Glutamatergic neuron (in vitro differentiated cells): ENCODE measurements at places on chromosomes 3 and 15. TPM values are rescaled to one million over a fixed set of nuclear protein-coding genes. Genes with fewer than 3 reads are reported as not detected.

GRCh38 chr3:141844108-141844507 is 32.3 kb upstream of the ATP1B3 start:
- no peak for DNase-seq
- no peak overlapping the region for H3K4me3 ChIP-seq
- no peaks in the 10 kb centered on the region for H3K4me1 ChIP-seq
- H3K27ac ChIP-seq = no peak overlapping the region
- H3K27me3 ChIP-seq = peaks cover 4% of the 10 kb centered on the region
- no peaks in the 10 kb centered on the region for H3K36me3 ChIP-seq

- H3K4me3 ChIP-seq = no peak overlapping the region
- H3K36me3 ChIP-seq = no peaks in the 10 kb centered on the region
- no peaks in the 10 kb centered on the region for H3K4me1 ChIP-seq
- no peak for DNase-seq
These were observed 18.9 kb downstream of the CCPG1 start for GRCh38 chr15:55389264-55389607.

DNA sequence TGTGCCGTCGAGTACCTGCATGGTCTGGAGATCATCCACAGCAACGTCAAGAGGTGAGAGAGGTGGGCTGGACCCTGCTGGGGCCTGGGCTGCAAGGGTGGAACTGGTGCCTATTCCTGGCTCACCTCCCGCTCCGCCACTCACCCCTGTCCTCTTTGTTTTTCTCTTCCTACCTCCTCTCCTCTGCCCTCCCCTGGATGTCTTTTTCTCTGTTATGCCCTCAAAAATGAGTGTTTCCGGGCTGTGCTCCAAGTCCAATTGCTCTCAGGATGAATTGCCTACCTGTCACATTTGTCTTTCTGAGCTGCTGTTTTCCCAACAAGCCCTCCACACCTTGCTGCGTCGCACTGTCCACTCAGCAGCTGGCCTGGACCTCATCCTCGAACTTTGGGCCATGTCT is 28.5 kb upstream of the TATDN2 start:
- peaks cover 9% of the 10 kb centered on the region for H3K36me3 ChIP-seq
- H3K4me1 ChIP-seq = no peaks in the 10 kb centered on the region
- H3K27me3 ChIP-seq = peaks cover 3% of the 10 kb centered on the region
- no peak overlapping the region for H3K27ac ChIP-seq
- DNase-seq = no peak
- H3K4me3 ChIP-seq = no peak overlapping the region

DNA sequence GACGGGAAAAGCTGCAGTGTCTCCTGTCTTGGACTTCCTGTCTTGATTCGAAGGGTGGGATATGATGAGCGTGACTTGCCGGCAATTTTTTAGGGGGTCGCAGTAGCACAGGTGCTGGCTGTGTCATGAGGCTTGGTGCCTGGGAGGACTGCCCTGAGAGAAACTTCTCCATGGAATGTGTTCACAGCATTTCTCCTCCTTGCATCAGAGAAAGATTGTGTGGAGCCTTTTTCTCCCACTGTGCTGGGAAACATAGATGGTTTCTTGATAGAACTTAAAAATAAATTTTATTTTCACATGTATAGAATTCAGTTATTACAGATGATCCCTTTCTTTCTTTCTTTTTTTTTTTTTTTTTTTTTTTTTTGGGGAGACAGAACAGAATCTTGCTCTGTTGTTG is 121.4 kb downstream of the KLHL25 start:
- no peaks in the 10 kb centered on the region for H3K27me3 ChIP-seq
- DNase-seq = no peak
- H3K4me1 ChIP-seq = no peaks in the 10 kb centered on the region

GRCh38 chr3:135641761-135642160 is 323.8 kb upstream of the PPP2R3A start:
- no peak overlapping the region for H3K4me3 ChIP-seq
- DNase-seq = no peak
- peaks cover 8% of the 10 kb centered on the region for H3K36me3 ChIP-seq
- no peak overlapping the region for H3K27ac ChIP-seq
- H3K27me3 ChIP-seq = peaks cover 1% of the 10 kb centered on the region

DNA sequence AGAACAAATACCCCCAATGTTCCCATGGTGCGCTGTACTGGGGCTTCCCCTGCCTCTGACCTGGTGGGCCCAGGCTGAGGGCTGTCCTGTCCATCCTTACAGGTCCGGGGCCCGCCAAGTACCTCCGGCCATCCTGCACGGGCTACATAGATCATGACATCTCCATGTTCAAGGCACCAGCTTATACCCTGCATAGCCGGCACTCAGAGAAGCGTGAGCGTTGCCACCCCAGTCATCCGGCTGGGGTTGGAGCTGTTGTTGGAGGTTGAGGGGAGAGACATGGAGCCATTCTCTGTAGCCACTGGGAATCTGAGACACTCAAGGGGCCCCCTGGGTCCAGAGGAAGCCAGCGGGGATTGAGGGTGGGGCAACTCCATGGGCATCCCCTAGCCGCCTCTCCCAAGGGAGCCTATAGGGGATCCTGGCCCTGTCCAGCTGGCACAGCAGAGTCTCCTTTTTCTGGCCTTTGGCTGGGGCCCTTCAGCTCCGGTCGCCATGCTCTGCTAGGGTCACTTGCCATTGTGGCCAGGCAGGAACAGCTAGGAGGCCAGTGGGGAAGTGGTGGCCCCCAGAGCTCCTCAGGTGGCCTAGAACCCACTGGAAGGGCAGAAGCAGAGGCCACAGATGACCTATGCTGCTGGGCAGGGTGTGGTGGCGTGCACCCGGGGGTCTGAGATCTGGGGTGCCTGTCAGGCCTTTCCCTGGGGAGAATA is 12.5 kb upstream of the CSPG4 start:
- peaks cover 8% of the 10 kb centered on the region for H3K4me1 ChIP-seq
- no peak overlapping the region for H3K27ac ChIP-seq
- H3K36me3 ChIP-seq = no peaks in the 10 kb centered on the region
- no peak overlapping the region for H3K4me3 ChIP-seq
- no peak for DNase-seq
- peaks cover 6% of the 10 kb centered on the region for H3K27me3 ChIP-seq

DNA sequence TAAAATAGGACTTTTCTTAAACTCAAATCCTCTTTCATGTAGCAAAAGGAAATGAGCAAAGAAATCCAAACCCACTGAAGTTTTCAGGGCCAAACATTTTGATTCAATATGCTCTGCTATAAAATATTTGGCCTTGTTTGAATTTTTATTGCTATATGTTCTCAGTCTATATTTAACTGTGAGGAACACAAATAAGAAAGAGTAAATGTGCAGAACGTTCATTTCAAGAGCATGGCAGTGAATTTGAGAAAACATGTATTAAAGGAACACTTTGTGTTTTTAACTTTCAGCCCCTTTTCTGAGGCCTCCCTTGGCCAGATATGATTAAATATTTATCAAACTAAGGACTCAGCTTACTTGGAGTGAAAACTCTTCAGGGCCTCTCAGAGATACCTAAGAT is 124.7 kb upstream of the CCNL1 start:
- DNase-seq = no peak
- H3K4me3 ChIP-seq = no peak overlapping the region
- H3K27me3 ChIP-seq = no peaks in the 10 kb centered on the region
- H3K27ac ChIP-seq = no peak overlapping the region
- no peaks in the 10 kb centered on the region for H3K4me1 ChIP-seq

DNA sequence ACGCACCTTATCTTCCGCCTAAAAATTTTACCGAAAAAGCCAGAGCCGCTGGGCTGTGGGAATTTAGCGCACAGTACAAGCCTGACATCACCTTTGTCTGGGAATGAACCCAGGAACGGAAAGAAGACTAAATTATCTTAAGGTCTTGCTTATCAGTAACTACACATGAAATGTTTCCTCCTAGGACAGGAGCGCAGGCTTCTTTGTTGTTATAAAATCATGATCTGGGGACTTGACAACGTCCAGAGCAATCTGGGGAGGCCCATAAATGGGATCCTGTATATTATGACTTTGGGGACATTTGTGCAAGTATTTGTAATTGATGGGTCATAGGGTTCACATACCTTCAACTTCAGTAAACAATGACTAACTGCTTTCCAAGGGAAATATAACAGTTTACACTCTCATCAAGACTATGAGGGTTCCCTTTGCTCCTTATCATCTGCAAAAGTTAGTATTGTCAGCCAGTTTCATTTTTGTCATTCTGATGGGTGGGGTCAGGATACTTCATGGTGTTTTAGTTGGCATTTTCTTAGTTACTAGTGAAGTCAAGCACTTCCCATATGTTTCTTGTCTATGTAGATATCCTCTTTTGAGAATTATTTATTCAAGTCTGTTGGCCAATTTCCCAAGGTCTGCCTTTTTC is 213.9 kb upstream of the PFN2 start:
- H3K27ac ChIP-seq = no peak overlapping the region
- peaks cover 7% of the 10 kb centered on the region for H3K4me1 ChIP-seq
- H3K4me3 ChIP-seq = no peak overlapping the region
- peaks cover 7% of the 10 kb centered on the region for H3K36me3 ChIP-seq
- DNase-seq = no peak

DNA sequence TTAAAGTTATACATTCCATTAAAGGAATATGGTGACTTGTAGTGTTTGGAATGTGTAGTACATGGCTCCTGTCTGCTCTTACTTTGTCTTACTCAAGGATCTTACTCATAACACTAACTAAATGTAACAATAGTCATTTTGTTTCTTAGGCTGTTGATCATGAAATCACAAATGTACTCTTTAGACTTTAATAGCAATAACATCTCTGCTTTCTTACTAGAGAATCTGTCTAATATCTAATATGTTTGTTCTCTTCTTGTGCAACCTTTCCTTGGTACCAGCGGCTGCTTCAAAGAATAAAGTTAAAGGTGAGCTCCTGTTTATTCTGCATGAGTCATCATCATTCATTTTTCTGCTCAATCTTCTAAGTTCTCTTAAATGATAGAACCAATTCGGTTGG is 767.5 kb downstream of the CADM2 start:
- DNase-seq = no peak
- H3K4me1 ChIP-seq = no peaks in the 10 kb centered on the region
- no peak overlapping the region for H3K27ac ChIP-seq
- peaks cover 7% of the 10 kb centered on the region for H3K36me3 ChIP-seq
- no peak overlapping the region for H3K4me3 ChIP-seq

DNA sequence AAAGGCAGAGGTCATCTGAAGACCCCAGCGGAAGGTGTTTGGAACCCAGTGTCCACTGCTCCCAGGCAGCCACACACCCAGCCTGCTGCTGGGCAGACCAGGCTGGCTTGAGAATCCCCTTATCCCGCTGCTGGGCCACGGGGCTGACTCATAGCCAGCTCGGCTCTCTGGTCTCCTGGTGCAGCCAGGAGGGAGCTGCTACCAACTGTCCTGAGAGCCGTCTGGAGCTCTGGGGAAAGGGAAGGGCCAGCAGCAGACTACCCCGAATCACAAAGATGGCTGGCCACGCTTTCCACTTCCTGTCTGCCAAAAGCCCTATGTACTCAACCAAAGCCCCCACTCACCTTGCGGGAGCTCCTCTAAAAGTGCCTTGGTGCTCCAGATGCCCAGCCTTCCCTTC is 38.3 kb downstream of the WHAMM start:
- H3K27me3 ChIP-seq = peaks cover 10% of the 10 kb centered on the region
- H3K4me1 ChIP-seq = peaks cover 25% of the 10 kb centered on the region
- peaks cover 3% of the 10 kb centered on the region for H3K36me3 ChIP-seq
- no peak overlapping the region for H3K4me3 ChIP-seq
- H3K27ac ChIP-seq = no peak overlapping the region
- DNase-seq = no peak

DNA sequence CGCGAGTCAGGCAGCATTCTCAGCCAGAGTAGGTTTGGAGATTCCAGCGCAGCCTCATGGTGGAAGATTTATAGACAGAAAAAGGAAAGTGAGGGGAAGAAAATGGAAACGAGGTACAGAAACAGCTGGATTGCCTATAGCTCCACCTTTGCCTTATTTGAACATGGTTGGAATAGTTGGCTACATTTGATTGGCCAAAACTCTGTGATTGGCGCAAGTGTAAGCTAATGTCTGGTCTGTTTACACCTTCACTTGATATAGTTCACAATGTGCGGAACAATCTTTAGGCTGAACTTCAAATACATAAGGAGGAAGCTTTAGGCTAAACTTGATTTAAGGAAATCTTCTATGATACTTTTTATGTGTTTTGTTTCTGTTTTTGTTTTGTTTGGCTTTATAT is 1191.9 kb downstream of the NSUN3 start:
- no peak for DNase-seq
- H3K4me3 ChIP-seq = no peak overlapping the region
- peaks cover 1% of the 10 kb centered on the region for H3K27me3 ChIP-seq
- peaks cover 11% of the 10 kb centered on the region for H3K36me3 ChIP-seq

ZMYND10 gene
- total RNA-seq = 1.3 TPM

GCHFR gene
- total RNA-seq = 5.0 TPM

CSPG4 gene
- 1.1 TPM for total RNA-seq

NR2E3 gene
- 0.69 TPM for total RNA-seq

LDHAL6B gene
- not detected for total RNA-seq
